ENCODE measurements at places on chromosomes 1 and 21.

GRCh38 chr1:184867866-184868689 is 106.2 kb downstream of the NIBAN1 start:
- no peak for DNase-seq

- no peak for DNase-seq
These were observed 12.9 kb upstream of the SLAMF7 start for GRCh38 chr1:160726114-160726497.

- no peak for DNase-seq
These were observed 57.3 kb upstream of the EFHD2 start for GRCh38 chr1:15352128-15352957.

- DNase-seq: peak; percentile 41
These were observed 10.4 kb downstream of the MTHFR start for GRCh38 chr1:11795238-11795890.

GRCh38 chr1:73065339-73066041 is 783.2 kb upstream of the NEGR1 start:
- no peak for DNase-seq

All from upper lobe of right lung (tissue), 1 donor.